ENCODE measurements at places on chromosomes 1 and 21.

DNA sequence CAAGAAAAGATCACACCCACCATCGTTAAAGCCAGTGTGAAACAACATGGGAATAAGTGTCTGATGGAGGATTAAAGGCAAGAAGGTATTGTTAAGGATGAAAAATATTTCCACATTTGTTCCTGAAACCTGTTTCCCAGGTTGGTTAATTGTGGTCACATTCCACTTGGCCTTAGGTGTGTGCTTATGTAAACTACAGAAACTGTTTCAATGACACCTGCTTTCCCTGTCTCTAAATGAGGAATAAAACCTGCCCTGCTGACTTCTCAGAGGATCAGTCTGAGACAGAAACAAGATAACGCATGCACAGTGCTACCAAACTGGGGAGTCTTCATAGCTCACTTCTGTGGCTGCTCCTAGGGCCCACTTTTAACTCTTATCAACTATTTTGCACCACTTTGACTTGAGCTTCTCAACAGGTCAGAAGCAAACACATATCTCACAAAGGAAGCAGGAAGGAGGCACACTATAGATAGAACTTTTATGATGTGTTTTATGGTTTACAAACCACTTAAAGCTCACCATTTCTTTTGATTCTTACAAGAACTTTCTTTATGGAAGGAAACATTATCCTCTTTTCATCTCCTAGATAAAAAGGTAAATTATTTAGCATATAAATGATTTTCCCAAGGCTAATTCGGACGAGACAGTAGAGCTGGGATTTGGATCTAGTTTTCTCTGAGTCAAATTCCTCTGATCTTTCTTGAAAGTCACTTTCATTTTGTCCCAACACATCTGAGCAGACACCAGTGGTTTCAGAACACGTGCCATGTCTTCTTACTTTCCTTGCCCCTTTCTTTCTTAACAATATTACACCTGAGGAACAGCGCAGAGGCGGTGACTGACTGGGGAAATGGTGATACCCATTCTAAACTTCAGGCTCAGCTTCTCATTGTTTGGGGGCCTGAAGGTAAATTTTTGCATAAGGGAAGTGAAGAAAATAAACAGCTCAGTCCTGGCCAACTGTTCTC, 33.4 kb downstream of the CYP2J2 start:
- no peak for DNase-seq

DNA sequence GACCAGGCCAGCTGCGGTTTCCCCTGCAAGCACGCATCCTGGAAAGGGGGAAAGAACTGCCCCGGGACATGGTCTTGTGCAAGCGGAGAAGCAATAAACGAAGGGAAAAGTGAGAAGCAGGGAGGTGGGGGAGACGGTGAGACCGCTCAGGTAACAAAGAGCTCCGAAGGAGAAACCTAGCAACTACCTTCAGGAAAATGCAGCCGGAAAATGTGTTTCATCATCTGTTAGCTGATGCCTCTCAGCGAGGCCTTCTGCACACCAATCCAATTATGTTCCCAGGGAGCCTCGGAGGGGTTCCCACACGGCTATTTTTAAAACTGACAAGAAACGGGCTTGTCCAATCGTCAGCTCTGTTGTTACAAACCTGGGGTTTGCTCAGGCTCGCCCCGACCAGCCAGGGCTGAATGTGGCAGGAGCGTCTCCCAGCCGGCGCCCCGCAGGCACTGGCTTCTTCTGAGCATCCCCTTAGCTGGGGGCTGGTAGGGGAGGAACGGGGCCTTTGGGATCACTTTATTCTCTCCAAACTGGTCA, 3.4 kb downstream of the RIPK4 start:
- DNase-seq: no peak

DNA sequence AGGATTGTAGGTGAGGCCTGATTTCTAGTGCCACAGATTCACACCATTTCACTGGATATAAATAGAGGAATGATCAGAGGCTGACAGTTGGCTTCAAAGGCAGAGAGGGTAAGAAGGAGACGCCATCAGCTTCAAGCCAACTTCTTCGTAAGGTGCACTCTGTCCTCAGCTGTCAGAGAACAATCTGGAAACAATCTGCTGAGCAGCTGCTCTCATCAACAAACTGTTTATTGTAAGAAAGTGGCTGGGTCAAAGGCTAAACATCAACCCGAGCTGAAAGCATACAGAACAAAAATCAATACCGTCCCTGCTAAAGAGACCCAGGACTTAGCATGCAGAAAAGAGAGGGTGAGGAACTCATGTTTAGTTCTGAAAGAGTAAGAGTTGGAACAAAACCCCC, 48.2 kb downstream of the HLCS start:
- no peak for DNase-seq

DNA sequence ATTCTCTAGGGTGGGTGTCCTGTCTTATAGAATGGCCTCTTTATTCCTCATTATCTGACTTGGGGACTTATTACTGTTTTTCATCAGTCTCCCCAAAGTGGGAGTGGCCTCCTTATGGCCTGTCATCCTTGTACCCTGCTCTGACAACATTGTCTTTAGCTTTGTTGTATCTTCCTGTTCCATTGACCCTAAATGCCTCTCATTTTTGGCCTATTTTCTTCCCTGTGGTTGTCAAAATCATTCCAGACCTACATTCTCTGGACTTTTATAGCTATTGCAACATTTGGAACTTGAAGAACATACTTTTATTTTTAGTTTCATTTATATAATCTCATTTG, 9.7 kb downstream of the SFT2D2 start:
- no peak for DNase-seq

- DNase-seq: no peak
These were observed 948 bp downstream of the PRUNE1 start for GRCh38 chr1:151009206-151009587.

DNA sequence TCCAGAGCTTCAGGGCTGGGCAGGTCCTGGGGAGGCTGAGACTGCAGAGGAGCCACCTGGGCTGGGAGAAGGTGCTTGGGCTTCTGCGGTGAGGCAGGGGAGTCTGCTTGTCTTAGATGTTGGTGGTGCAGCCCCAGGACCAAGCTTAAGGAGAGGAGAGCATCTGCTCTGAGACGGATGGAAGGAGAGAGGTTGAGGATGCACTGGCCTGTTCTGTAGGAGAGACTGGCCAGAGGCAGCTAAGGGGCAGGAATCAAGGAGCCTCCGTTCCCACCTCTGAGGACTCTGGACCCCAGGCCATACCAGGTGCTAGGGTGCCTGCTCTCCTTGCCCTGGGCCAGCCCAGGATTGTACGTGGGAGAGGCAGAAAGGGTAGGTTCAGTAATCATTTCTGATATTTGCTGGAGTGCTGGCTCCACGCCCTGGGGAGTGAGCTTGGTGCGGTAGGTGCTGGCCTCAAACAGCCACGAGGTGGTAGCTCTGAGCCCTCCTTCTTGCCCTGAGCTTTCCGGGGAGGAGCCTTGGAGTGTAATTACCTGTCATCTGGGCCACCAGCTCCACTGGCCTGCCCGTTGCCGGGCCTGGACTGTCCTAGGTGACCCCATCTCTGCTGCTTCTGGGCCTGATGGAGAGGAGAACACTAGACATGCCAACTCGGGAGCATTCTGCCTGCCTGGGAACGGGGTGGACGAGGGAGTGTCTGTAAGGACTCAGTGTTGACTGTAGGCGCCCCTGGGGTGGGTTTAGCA, 9.3 kb downstream of the MYBPH start:
- DNase-seq: peak; percentile 70

DNA sequence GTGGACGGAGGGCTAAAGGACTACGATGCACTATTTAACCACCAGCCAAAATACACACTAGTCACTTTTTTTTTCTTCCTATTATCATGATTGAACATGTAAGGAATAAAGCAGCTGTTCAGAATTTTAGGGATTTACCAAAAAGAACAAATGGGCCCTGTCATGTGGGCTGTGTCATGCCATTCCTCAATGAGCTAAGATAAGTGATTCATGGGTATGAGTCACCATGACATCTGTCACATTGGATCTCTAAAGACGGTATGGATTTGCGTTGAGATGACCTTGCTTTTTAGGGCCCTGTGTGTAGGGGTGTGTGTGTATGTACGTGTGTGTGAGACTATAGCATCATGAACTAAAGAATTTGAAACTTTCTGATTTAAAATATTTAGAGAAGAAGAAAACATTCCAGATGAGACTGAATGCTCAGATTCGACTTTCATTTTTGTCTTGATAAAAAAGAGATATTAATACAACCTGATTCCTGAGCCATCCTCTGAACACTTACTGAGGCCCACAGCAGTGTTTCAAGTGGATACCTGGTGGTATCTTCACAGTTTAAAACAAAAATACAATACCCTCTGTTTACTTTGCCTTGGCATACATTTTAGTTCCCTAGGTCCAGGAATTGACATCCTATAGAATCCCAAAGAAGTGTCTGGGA, 246.1 kb upstream of the DUSP10 start:
- DNase-seq: no peak

- no peak for DNase-seq
These were observed 31.8 kb downstream of the NTNG1 start for GRCh38 chr1:107172450-107173170.

- no peak for DNase-seq
These were observed 103.7 kb upstream of the NFIA start for GRCh38 chr1:60978421-60979357.

- no peak for DNase-seq
These were observed 26.8 kb upstream of the TNFRSF1B start for GRCh38 chr1:12140016-12140415.

DNA sequence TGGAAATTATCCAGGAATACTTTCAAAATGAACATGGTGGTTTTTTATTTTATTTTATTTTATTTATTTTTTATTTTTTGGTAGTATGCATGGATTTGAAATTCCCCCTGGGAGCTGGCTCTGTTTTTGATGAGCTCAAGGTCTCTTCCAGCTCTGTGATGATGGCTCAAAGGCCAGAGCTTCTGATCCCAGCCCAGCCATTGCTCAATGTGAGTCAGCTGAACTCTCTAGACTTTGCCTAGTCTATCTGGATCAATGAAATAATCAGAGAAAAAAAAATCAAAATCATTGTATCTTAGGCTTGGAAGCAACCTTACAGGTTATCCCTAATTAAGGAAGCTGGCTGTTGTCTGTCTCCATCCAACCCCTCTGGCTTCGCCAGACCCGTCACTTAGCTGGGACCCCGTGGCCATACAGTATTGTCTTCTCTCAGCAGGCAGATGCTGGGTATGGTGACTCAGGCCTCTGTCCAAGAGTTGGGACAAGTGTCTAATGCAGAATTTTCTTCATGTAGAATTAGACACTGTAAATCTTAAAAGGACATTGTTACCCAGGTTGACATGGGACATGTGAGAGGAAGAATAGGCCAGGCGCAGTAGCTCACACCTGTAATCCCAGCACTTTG, 90.2 kb upstream of the LPGAT1 start:
- no peak for DNase-seq

- DNase-seq: no peak
These were observed 8.9 kb upstream of the IGFN1 start for GRCh38 chr1:201181726-201182125.

DNA sequence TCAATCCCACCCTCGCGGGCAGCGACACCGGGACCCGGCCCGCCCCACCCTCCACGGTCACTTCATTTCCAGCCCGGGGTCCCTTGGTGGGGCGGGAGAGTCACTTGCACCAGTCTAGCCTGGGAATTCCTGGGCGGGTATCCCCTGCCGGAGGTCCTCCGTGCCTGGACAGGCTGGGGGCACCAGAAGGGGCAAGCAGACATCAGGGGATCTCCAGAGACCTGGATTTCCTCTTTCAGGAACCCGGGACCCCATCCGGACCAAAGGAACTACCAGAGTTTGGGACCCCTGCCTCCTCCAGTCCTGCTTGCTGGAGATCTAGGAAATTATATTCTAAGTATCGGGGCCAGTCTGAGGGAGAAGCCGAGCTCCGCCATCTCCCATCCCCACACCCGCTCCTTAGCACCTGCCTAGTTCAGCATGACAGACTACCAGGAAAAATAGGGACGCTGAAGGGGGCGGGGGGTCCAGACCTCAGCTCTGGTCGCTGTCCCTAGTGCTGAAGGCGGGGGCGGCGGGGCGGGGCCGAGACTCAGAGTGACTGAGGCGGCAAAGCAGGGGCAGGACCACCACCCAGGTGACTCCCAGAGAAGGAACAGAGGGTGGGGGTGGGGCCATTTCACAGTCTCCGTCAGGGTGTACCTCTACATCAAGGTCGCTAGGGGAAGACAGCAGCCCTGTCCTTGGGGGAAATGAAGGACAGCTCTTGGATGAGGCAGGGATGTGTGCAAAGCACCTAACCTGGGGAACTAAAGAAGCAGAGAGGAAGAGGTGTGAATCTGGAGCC, 832 bp downstream of the HCN3 start:
- DNase-seq: peak; percentile 47

GRCh38 chr1:108056436-108056990, 91.5 kb upstream of the VAV3 start:
- DNase-seq: no peak

GRCh38 chr1:12343823-12344487, 114.1 kb downstream of the VPS13D start:
- no peak for DNase-seq

GRCh38 chr1:35179908-35180307, 13.0 kb downstream of the SFPQ start:
- no peak for DNase-seq

- DNase-seq: no peak
These were observed 70.4 kb downstream of the MRPS6 start for GRCh38 chr21:34143685-34144182.

DNA sequence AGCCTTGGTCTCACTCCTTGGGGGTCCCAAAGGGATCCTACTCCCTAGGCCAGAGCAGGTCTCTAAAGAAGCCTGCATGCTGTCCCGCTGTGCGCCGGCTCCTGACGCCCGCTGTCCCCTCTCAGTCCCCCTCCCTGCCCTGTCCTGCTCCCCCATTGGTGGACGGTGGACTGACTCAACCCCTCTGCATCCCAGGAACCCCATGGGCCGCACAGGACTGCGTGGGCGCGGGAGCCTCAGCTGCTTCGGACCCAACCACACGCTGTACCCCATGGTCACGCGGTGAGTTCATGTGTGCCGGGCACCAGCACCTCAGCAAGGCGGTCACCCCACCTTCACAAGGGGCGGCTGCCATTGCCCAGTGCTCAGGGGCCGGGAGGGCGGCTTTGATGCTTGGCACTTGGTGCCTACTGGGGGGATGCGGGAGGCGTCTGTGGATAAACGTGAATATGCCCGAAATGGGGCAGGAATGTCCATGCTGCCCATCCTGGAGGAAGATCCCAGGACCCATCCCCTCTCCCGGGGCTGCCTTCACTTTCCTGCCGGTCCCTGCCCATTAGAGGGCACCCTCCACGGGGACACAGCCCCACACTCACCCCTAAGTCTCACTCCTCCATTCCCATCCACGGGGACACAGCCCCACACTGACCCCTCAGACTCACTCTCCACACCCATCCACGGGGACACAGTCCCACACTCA, 20.2 kb upstream of the LRRC3 start:
- DNase-seq: no peak
